Right atrium auricular region (tissue), 2 donors: ENCODE measurements at places on chromosomes 4 and X. TPM values are rescaled to one million over a fixed set of nuclear protein-coding genes. Genes with fewer than 3 reads are reported as not detected.

The APBB2 gene
- 37.3 TPM for total RNA-seq

The ARAP2 gene
- total RNA-seq: 10.1 TPM

DNA sequence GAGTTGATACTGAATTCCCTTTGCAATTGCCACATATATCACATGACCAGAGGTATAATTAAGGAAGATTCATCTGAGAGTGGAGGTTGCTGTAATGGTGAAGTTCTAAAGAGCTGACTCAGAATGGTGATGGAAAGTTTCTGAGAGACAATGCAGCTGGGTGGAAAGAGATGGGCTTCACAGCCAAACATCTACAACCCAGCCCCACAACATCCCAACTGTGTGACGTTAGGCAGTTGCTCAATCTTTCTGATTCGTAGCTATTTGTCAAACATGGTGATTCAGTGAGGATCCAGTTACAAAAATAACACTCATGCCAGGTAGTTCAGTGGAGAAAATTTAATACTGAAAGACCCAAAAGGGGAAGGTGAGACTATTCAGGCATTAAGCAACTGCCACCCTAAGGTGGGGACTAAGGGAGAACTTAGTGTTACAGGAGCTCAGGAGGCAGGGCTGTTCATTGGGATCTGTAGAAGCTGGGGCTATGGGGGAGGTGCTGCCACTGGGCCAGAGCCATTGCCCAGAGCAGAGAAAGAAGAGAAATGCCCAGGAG lies 6.9 kb upstream of the AFF1 start:
- peak; percentile 84 for DNase-seq

DNA sequence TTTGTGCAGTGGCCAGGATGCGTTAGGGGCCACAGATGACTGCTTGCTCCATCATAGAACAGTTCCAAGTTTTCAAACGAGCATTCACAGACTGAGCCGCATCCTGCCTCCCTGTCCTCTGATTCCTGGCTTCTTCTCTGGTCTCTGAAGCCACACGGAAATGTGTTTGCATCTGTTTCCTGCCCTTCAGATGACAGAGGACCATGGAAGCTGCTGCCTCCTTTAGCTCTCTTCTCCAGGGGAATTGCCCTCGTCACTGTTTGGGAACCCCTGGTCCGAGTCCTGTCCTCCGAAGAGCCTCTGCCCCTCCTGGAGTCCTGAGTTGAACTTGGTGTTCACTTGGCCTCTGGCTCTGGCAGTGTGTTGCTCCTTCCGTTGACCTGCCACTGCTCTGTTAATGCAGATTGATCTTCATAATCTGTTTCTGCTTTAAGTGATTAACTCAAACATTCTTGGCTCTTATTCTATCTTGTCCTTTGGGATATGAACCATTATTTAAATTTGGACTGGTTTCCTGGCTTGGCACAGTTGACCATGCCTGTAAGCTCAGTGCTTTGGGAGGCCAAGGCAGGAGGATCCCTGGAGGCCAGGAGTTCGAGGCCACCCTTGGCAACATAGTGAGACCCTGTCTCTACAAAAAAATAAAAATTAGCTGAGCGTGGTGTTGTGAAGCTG lies 96.0 kb downstream of the PTTG2 start:
- no peak for DNase-seq

GRCh38 chr4:188400451-188400850 lies 261.2 kb downstream of the TRIML1 start:
- no peak for DNase-seq

The PPP4R3C gene
- total RNA-seq: not detected

The MSANTD1 gene
- total RNA-seq: not detected

DNA sequence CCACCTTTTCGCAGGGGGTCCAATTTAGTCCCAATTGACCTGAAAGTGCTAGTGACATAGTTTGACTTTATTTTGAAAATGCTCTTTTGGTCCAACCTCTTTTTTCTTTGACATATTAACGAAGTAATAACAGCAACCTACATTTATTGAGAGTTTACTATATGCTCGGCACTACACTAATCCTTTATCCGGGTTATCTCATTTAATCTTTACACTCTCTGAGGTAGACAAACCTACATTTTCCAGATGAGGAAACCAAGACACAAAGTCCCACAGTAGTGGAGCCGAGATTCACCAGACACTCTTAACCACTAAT lies 307 bp upstream of the ATRX start:
- DNase-seq: no peak

DNA sequence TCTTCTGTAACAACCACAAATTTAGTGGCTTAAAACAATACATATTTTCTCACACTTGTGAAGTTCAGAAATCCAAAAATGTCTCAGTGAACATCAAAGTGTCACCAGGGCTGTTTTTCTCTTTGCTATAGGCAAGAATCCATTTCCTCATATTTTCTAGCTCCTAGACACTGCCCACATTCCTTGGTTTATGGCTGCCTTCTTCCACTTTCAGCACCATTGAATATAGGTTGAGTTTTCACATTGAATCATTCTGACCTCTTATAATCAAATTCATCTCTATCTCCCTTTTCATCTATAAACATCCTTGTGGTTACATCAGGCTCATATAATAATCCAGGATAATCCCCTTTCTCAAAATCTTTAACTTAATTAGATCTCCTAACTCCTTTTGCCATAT lies 37.0 kb upstream of the TACR3 start:
- no peak for DNase-seq

DNA sequence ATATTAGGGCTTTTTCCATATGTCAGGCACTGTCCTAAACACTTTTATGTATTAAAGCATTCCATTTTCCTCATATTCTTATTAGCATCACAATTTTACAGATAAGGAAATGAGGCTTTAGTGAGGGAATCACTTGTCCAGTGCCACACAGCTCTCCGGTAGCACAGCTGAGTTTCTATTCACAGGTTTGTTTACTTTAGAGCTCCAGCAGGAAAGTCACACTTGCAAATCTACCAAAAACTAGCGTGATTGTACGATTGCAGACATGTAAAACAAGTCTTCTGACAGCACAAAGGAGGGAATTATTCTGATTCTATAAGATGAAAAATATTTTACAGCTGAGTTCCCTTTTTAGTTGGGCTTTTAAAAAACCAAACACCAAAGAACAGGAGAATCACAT lies 472.1 kb downstream of the TMA16 start:
- DNase-seq: no peak
